ENCODE measurements at places on chromosomes 3 and 15. TPM values are rescaled to one million over a fixed set of nuclear protein-coding genes. Genes with fewer than 3 reads are reported as not detected.

Gene SI
- not detected for total RNA-seq

Gene ADGRG7
- total RNA-seq, result not detected

Gene ITGA11
- total RNA-seq, result 20.4 TPM

GRCh38 chr3:123296836-123297626 is 95.3 kb downstream of the SEC22A start:
- DNase-seq, result no peak

GRCh38 chr3:138381950-138382715 is 33.8 kb downstream of the MRAS start:
- DNase-seq, result peak; percentile 91

DNA sequence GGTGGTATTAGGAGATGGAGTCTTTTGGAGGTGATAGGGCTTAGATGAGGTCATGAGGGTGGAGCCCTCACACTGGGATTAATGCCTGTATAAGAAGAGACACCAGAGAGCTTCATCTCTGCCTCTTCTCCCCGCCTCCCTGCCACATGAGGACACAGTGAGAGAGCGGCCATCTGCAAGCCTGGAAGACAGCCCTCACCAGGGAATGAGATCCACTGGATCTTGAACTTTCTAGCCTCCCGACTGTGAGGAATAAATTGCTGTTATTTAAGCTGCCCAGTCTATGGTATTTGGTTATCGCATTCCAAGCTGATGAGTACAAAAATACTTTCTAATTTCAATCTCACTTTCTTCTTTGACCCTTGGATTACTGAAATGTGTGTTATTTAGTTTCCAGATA is 121.4 kb downstream of the OCA2 start:
- DNase-seq, result no peak

GRCh38 chr15:34038871-34039789 is at the start of gene AVEN:
Gene AVEN (minus strand): TSS chr15:34039204. CDS start chr15:34039046, 158 bp downstream.
- peak; percentile 63 for DNase-seq

DNA sequence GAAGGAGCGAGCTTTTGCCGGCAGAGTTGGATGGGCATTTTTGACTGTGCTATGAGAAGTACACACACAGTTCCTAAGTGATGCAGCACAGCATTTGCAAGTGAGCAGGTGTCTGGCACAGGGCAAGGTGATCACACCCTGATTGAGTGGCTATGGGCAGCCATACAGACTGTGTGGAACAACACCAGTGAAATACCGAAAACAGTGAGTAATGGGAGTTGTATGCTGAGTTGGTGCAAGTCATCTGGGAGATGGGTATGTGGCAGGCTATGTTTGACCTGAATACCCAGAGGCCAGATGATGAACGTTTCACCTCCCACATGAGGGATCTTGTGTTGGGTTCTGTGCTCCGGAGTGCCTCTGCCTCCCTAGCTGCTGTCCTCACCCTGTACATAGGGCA is 53.5 kb upstream of the TIPARP start:
- DNase-seq, result no peak

GRCh38 chr3:141603473-141604035 is 116.7 kb downstream of the RASA2 start:
- DNase-seq, result no peak

- no peak for DNase-seq
These were observed 6.3 kb upstream of the TLE3 start for GRCh38 chr15:70103880-70104626.

- DNase-seq, result no peak
These were observed 311.6 kb upstream of the TPRG1 start for GRCh38 chr3:188860147-188860546.

GRCh38 chr3:20388971-20389370 is 203.0 kb upstream of the SGO1 start:
- no peak for DNase-seq

- no peak for DNase-seq
These were observed 192.5 kb downstream of the P3H2 start for GRCh38 chr3:189927975-189928895.

GRCh38 chr15:40955141-40955903 is 2.1 kb downstream of the CHAC1 start:
- no peak for DNase-seq
